ENCODE measurements at places on chromosomes 3 and 15.
A peak's percentile ranks its signal among the peaks of the same experiment; 100 is the strongest.

DNA sequence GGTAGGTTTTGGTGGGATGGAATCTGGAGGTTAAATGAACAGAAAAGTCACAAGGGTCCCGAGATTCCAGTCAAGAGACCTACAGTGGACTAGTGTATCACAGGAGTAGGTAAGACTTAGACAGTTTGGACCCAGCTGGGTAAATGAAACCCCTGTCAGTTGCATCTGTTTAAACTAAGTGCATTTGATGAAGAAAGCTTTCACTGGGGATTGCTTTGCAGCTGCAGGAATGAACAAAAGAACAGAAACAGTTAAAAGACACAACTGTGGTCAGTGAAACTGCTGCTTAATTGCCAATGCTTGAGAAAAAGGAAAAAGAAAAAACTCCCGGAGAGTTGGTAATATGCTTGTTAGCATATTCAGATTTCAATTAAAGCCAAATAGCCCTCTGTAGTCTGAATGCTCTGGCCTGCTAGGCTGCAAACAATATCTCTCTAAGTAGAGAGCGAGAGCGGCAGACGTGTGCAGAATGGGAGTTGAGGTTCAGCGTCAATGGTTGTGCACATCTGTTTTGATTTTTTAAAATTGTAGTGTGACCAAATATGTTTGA is 37.1 kb downstream of the OXNAD1 start:
- no peak for DNase-seq

GRCh38 chr3:120161902-120162301 is 67.7 kb upstream of the GSK3B start:
- DNase-seq: no peak

DNA sequence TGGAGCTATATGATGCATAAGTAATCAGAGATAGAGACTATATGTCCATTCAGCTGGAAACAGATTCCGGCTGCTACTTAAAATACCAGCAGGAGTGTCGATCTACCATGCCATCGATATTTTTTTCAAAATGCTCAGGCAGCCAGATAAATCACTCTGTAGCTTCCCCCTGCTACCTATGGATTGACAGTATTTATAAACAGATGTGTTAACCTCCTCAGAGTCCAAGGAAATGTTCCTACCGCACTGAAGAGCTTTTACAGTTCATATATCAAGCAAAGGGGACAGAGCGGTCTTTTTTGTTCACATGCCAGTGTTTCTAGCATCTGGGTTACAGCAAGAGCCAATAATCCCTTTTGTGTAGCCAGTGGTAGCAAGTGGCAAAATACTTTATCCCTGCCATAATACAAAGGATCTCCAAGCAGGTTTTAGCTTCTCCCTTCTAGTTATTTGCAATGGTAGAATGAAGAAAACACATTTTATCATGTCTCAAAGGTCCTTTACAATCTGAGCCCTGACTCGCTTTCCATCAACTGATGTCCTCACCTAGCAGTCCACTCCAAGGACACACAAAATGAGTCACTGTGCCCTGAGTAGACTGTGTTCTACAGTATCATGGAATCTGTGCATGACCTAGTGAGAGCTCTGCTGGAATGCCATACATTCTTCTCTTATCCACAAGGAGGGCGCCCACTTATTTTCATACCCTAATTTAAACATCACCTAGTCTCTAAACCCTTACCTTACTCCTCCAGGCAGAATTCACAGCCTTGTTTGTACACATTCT is 507.0 kb downstream of the TBL1XR1 start:
- DNase-seq: no peak

DNA sequence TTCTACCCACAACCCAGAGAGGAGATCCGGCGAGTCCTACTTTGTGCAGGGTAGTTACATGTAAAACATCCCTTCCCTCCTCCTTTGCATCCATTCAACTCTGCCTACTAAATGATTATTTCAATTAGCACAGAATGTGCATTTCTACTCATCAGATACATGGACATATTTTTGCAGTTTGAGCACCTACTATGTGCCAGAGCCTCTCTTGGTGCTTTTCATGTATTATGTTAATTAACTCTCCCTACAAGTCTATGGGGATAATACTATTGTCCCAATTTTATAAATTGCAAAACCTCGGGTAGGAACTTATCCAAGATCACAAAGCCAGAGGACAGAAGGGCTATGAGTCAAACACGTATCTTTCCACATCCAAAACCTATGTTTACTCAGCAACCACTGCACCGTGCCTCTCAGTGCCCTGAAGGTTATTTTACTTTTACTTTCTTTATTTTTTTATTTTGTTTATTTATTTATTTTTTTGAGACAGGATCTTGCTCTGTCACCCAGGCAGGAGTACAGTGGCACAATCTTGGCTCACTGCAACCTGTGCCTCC is 432.8 kb downstream of the MAGI1 start:
- peak; percentile 42 for DNase-seq

DNA sequence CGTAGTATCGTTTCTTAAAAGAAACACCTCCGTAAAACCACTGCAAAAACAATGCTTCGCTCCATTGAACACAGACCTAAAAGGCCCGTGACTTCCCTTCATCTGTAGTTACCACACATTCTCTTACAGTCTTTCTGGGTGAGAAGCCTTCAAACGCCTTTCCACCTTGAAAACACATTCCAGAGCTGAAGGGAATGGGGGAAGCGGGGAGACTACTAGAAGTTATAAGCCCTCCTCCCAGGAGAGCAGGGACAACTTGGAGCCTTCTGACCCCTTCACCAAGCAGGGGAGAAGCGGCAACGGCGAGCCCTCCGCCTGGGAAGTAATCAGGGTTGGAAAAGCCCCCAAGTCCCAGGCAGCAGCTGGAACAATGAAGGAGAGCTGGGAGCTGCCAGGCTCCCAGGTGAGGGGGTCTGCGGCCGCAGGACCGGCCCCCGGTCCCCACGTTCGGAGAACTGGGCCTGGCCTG is 461 bp downstream of the SECISBP2L start:
- DNase-seq: peak; percentile 34

- no peak for DNase-seq
These were observed 67.6 kb downstream of the CRYGS start for GRCh38 chr3:186476541-186476940.

DNA sequence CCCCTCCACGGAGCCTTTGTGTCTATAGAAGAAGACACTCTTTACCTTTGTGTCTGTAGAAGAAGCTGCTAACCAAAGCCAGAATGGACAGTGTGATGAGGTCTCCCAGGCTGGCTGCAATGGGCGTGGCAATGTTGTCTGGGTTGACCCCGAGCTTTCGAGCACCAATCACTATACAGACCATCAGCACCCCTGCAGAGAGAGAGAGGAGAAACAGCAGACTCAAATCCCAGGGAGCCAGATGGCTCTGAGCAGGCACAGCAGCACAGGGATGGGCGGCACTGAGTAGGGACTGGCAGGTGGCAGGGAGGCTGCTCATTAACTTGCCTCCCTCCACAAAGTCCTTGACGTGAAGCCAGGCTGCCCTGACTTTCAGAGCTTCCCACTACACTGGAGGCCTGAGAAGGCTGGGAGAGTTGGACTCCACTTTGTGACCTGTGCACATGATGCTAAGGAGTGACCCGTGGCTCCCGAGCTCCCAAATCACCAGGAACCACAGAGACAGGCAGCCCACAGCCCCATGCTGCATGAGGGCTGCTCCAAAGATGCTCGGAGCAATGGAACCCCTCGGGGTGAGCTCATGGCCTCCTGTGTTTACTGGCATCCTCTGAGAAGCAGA is 53.9 kb downstream of the ROPN1B start:
- DNase-seq: no peak

GRCh38 chr15:74696398-74696729 is 540 bp upstream of the EDC3 start:
- DNase-seq: no peak

DNA sequence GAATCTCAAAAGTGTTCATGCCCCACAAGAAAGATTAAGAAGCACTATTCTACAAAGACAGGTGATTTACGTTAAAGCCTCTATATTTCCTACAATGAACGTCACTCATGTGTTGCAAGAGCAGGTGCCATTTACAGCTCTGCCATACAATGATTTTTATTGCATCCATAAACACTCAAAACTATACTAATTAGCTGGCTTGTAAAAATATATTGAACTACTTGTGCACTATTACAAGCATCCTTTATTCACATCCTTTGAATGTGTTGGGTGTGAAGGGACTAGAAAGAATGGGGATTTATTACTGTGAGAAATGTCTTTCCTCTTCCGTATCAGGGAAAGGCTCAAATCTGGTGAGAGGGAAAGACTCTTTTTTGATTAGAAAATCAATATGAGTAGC is 50.7 kb upstream of the C3orf49 start:
- no peak for DNase-seq

- no peak for DNase-seq
These were observed 799 bp upstream of the C2CD4B start for GRCh38 chr15:62165793-62166375.

DNA sequence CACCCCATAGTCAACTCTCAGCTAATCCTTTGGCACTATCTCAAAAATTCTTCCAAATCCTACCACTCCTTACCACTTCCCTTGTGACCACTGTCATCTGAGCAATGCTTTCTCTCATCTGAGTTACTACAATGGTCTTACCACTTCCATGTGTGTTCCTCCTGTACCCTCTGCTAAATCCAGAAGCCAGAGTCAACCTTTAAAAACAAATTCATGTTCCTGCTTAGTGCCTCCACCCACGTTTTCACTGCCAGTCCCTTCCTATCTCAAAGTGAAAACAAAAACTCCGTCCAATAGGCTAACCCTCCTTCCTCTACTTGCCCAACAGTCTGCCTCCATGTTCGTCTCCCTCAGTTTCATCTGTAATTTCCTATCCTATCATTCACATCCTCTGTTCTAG is 109.0 kb downstream of the ADAMTS9 start:
- DNase-seq: no peak

DNA sequence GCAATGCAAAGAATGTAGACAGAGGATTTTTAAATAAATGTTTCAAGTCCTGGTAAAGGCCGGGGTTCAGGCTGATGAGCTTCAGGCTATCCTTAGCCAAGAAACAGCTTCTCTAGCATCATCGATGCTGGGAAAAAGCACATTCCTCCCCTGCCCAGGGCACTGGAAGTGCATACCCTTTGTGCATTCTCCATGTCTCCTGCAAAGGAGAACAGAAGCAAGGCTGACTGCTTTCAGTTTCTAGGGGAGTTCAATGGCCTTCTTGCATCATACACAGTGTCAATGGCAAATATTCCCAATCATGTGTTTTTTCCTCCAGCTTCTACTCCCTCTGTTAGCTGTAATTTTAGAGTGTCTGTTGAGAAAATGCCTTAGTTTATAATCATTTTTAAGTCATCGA is 59.9 kb downstream of the GPR176 start:
- peak; percentile 63 for DNase-seq

DNA sequence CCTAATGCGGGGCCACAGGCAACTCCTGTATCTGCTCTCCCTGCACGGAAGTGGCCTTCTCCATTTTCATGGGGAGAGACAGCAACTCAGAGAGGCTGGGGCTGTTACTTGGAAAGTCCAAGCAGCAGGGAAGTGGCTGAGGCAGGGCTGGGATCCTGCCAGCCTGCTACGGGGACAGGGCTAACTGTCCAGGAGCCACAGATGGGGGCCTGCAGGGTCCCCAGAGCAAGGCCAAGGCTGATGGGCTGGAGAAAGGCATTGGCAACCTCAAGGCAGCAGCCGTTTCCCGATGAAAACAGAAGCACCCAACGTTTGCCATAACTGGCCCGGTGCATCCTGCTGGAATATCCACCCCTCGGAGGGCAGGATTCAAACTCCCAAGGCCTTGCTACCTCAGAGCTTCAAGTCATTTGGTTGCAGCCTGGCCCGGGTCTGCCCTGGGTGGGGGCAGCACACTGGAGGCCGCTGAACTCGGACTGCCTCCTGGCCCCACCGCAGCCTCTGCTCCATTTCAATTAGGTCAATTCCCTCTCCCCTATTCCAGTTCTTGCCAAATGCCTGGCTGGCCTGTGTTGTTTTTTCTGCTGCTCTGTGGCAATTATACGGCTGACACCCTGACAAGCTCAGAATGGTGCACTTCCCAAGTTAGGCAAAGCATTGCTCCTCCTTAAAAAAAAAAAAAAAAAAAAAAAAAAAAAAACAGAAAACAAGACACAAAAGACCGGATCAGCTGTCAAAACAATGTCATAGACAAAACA is 143.5 kb downstream of the NUP210 start:
- DNase-seq: no peak
